ENCODE measurements at places on chromosomes 11 and 22.

- no peak for DNase-seq
Observed at GRCh38 chr11:59755701-59756557, 753 bp downstream of the STX3 start.

- DNase-seq: no peak
Observed at GRCh38 chr11:14331476-14332136, 27.4 kb downstream of the RRAS2 start.

DNA sequence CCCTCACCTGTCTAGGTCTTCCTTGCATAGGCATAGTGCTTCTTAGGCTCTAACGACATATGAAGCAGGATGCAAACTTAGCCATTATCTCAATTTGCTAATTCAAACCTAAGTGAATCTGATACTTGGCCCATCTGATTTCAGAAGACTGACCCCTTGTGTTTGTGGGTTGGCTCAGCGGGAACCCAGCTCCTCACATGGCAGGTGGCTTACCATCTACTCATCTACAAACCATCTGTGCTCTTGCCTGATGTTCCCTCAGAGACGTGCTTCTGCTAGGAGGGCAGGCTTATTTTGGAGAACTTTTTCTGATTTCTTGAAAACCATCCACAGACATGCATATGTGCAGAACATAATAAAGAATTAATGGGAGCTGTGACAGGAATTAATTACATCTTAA is 15.2 kb downstream of the ELMOD1 start:
- DNase-seq: no peak

- DNase-seq: no peak
Observed at GRCh38 chr11:97516688-97517087, 1126.9 kb downstream of the JRKL start.

GRCh38 chr22:21641417-21641788 is 699 bp upstream of the SDF2L1 start:
- DNase-seq: no peak

- no peak for DNase-seq
Observed at GRCh38 chr22:29122041-29122440, 49.2 kb downstream of the KREMEN1 start.

DNA sequence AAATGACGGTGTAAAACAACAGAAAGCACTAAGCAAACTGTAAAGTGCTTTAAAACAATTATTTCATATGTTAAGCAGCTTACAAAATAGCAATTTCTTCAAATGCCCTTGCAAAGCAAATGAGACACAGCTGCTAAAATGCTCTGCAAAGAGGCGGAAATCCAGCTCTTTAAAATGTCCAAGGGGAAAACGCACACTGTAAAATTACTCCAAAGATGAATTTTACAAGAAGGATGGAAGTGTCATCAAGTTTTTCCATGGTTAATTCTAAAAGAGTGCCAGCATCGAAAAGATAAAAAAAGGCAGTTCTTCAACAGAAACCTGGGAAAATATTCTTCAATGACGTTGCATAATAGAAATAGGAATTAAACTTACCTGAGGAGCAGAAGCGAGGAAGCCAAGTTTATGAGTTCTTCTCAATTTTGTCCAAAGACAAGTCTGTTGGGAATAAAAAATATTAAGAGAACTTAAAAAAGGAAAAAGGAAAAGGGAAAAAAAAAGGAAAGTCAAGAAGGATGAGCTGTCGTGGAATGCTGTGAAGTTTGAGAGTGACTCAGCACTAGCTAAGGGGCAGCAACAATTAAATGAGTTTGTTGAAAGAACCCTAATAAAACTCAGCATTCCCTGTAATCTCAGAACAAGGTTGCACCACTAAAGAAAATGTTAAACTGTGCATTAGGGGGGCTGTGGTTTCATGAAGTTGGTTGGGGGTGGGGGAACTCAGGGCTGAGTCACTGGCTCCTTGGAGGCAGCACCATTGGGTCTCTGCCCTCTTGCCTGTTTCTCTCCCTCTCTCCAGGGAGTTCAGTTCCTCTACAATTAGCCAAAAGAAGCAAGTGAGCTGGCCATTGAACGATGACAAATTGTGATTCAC is 64.2 kb upstream of the BLID start:
- no peak for DNase-seq

DNA sequence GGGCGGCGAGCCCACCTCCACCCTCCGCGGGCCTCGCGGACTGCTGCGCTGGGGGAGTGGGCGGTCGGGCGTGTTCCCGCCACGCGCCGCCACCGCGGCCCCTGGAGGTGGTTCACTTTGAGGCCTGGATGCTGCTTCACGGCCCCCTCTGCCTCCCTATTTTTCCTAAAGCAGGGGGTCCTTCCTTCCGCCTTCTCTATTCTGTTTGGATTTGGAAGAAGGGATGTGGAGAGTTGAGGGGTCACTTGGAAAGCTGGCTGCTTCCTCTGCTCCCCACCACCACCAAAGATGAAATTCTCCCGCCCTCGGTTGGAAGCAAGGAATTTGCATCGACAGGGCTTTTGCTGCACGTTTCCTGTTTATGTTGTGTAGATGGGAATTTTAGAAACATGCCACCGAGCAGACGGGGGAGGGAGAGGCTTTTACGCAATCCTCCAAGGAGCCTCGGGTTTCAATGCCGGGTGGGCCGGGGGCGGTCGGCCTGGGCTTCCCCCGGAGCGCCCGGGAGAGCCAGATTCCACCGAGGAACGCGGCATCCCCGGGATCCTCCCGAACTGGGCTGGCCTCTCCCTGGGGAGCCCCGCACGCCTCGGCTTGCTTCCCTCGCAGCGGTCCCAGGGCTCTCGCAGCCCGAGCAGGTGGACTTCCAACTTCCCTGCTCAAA is 403 bp upstream of the SBF2 start:
- DNase-seq: no peak

DNA sequence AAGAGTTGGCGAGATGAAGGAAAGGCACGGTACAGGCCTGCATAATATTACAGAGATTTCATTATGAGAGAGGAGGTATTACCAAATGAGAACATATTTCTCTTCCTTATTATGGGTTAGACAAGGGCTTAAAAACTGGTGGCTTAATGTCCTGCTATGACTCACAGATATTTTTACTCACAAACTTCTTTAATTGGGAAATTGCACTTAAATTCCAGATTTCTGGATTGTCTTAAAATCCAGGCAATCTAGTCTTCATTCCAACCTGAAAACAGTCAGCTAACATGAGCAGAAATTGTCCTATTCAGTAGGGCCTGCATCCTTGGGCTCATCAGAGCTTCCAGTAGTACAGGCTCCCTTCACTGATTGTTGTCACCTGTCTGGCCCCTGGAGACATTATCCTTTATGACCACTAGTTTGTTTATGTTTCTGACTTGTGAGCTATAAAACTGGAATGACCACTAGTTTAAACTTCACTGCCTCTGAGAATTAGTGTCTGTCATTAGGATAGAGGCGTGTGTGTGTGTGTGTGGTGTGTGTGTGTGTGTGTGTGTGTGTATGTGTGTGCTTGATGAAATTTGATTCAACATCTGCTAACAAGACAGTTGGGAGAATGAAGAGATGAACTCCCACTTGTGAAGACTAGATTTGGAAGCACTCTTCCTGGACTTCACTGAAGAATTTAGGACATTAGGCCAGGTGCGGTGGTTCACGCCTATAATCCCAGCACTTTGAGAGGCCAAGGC is 25.1 kb downstream of the DBX1 start:
- no peak for DNase-seq

GRCh38 chr22:23237841-23238240 is 57.5 kb downstream of the BCR start:
- DNase-seq: no peak

DNA sequence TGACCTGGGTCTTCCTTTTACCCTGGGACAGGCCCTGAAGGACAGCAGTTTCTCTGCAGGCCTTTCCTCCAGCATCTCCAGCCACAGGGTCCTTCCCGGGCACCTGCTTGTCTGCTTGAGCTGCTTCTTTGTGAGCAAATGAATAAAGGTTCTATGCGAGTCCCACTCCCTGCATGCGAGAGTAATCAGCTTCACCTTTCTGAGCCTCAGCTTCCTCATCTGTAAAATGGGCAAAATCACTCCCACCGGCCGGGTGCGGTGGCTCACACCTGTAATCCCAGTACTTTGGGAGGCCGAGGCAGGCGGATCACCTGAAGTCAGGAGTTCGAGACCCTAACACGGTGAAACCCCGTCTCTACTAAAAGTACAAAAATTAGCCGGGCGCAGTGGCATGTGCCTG is 31.1 kb downstream of the IFT27 start:
- no peak for DNase-seq

GRCh38 chr11:20117291-20117690 is 43.0 kb downstream of the DBX1 start:
- DNase-seq: no peak

DNA sequence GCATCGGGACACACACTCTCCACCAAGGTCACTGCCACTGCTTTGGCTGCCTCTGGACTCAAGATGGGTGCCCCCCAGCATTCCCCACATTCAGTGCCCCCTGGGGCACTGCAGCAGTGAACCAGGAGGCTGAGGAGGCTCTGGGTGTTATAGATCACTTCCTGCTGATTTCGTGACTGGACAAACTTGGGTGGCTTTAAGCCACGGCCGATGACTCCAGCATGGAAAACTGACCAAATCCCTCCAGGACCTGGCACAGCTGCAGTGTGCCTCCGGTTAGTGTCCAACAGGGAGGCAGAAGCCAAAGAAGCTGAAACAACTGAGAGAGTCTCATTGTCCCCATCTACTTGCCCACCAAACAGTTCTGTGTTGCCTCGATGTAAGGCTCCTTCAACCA is 1.2 kb upstream of the GANAB start:
- DNase-seq: no peak

- DNase-seq: no peak
Observed at GRCh38 chr11:74135127-74135840, 35.5 kb downstream of the C2CD3 start.

GRCh38 chr11:111336582-111337256 is 38.4 kb downstream of the POU2AF3 start:
- no peak for DNase-seq

- DNase-seq: no peak
Observed at GRCh38 chr11:69240332-69241074, 53.5 kb upstream of the MYEOV start.

- no peak for DNase-seq
Observed at GRCh38 chr22:23070418-23071229, at the start of gene GNAZ. Gene GNAZ, plus strand, starts transcription at chr22:23070519. Its CDS starts 25,177 bp downstream, at chr22:23095696.

- no peak for DNase-seq
Observed at GRCh38 chr11:270451-271318, 7.5 kb upstream of the NLRP6 start.

GRCh38 chr11:113286009-113286408 is 28.4 kb upstream of the TTC12 start:
- DNase-seq: no peak

GRCh38 chr11:19691815-19692500 is 20.7 kb upstream of the NAV2 start:
- DNase-seq: no peak

DNA sequence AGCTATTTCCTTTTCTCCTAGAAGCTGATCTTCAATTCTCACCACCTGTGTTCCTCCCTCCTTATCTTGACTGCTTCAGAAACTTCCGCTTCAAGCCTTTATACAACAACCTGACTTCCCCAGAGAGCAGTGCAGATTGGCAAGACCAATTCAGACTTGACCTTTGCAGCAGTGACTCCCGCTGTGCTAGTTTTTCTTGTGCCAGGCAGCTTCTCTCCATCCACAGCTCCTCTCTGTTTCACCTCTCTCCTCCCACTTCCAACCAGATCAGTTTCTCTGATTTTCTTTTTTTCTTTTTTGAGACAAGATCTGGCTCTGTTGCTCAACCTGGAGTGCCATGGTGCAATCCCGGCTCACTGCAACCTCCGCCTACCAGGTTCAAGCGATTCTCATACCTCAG is 74.3 kb downstream of the GRAMD1B start:
- no peak for DNase-seq

- DNase-seq: no peak
Observed at GRCh38 chr11:5364214-5364613, 12.9 kb downstream of the OR51B6 start.

GRCh38 chr22:44585559-44586350 is 87.7 kb upstream of the RTL6 start:
- DNase-seq: no peak

DNA sequence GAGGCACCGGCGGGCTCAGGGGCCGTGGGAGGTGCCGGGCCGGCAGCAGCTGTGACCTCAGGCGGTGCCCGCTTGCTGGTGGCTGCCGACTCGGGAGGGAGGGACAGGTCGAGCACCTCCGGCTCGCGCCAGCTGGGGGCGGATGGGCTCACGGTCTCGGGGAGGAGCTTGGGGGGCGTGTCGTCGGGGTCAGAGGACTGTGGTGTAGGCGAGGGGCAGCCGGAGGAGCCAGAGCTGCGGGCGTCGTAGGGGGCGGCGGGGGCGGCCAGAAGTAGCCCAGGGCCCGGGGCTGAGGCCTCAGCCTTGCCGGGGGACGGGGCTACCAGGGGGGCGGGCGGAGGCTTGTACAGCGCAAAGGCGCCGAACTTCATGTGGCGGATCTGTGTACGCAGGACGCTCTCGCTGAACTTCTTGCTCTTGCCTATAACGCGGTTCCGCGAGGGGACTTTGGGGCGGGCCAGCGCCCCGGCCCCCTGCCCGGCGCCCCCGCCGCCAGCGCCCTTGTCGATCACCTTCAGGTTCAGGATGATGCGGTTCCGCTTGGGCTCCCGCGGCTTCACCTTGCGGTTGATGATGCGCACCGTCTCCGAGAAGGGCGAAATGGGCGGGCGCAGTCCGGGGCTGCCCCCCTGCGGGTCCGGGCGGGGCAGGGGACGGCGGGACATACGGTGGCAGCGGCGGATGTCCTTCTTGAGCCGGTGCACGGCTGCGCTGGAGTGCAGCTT is 5.5 kb downstream of the CBX6 start:
- no peak for DNase-seq

DNA sequence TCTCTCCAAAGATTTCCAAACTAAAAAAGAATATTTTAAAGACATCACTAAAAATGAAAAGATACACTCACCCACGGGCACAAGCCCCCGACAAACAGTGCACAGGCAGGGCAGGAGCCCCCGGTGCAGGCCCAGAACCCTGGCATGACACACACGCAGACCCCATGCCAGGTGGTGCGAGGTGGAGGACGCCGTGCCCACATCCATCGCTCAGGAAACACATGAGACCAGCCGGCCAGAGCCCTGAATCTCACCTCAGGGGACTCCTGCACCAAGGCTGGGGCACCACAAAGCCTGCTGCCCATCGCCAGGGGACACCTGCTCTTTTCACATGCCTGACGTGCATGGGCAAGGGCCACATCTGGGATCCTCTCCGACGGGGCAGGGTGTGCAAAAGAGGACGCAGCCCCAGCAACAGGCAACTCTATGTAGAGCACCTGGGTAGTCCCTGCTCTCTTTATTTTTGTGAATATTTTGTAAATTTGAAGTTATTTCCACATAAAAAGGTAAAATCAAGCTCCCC is 13.4 kb downstream of the BRD1 start:
- DNase-seq: no peak

GRCh38 chr11:106022795-106023275 is 795 bp upstream of the MSANTD4 start:
- no peak for DNase-seq

All from glomerular endothelial cell (primary cell).